ENCODE measurements at places on chromosomes 3 and 15.
A peak's percentile ranks its signal among the peaks of the same experiment; 100 is the strongest.

DNA sequence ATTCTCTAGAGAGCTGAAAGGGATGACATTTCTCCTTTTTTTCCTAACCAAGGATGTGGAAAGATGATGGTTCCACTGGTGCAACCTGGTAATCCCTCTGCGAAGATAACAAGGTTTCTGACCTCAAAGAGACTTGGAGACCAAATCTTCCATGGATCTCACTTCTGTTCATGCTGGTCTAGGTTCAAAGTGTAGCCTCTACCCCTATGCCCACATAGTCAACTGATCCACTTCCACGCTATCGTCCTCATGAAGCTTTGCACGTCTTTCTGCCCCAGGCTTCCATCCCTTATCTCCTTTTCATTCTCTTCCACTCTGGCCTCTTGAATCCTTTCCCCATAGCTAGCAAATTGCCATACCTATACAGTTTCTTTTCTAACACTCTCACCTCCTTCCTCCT lies 8.8 kb upstream of the MED12L start:
- DNase-seq, result no peak

DNA sequence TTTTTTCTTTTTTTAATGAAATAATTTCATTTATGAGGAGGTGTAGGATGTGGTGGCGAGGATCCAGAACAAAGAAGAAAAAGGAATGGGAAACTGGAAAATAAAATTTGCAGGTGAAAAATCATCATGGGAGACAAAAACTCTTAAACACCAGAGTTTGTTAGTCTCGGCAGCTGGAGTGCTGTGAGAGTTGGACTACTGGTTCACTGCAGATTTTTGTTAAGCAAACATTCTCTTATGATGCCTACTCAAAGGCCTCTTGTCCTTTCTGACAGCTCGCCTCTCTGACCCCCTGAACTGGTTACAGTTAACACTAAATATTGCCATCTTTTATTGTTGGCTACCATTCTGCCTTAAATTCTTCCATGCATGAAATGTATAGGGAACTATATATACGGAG lies 152.4 kb upstream of the DPH6 start:
- no peak for DNase-seq

DNA sequence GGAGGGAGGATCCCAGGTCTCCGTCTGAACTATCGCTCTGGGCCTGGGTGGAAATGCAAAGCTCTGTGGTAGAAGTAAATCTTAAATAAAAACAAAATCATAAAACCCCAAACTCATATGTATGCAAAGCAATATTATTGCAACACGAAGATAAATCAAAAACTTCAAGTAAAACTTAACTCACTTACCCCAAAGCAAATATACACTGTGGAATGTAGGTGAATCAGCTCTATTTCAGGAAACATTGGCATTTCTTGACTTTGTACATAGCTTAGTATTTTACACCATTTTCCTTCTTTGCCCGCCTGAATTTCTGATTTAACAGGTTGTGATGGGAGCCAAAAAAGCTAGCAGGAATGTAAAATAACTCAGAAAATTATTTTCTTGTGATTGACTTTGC lies 126.2 kb downstream of the TPRG1 start:
- no peak for DNase-seq

- DNase-seq, result peak; percentile 83
Observed at GRCh38 chr3:15310491-15311370, 21.7 kb downstream of the SH3BP5 start.
